Mammary microvascular endothelial cell (primary cell): ENCODE measurements at places on chromosomes 5 and 9. TPM values are rescaled to one million over a fixed set of nuclear protein-coding genes. Genes with fewer than 3 reads are reported as not detected.

The MARCHF3 gene
- total RNA-seq = 24.3 and 29.4 TPM in 2 replicates

The TMEM171 gene
- total RNA-seq = 16.9 and 17.6 TPM in 2 replicates

The ANKRD55 gene
- 1.1 and 2.3 TPM in 2 replicates for total RNA-seq

The C9orf50 gene
- total RNA-seq = 0.47 TPM in 1 of 2 replicates, not detected in the other

The COL15A1 gene
- 9.6 and 10.0 TPM in 2 replicates for total RNA-seq

The PKD2L2 gene
- not detected in 2 replicates for total RNA-seq

The LCN10 gene
- total RNA-seq = 0.44 TPM in 1 of 2 replicates, not detected in the other

The TUSC1 gene
- total RNA-seq = 11.8 and 13.1 TPM in 2 replicates

The POLR1E gene
- total RNA-seq = 15.7 and 18.9 TPM in 2 replicates

The IFNA1 gene
- total RNA-seq = not detected in 2 replicates

The GDA gene
- total RNA-seq = 2.7 TPM in 2 replicates

The AQP3 gene
- total RNA-seq = 1.3 and 1.6 TPM in 2 replicates

The FBXL7 gene
- total RNA-seq = 14.7 TPM in 2 replicates

The SUB1 gene
- 237 and 257 TPM in 2 replicates for total RNA-seq

The PLAC8L1 gene
- total RNA-seq = not detected in 2 replicates

The SLC34A3 gene
- total RNA-seq = not detected in 2 replicates
